ENCODE measurements at places on chromosomes 4 and X.

GRCh38 chr4:23887989-23888388, 1.9 kb downstream of the PPARGC1A start:
- no peak for DNase-seq

GRCh38 chr4:144316869-144317268, 176.4 kb upstream of the GYPA start:
- no peak for DNase-seq

GRCh38 chr4:38921151-38921550, 53.5 kb downstream of the FAM114A1 start:
- DNase-seq: no peak

GRCh38 chrX:108439961-108440696, 491 bp downstream of the COL4A5 start:
- no peak for DNase-seq

DNA sequence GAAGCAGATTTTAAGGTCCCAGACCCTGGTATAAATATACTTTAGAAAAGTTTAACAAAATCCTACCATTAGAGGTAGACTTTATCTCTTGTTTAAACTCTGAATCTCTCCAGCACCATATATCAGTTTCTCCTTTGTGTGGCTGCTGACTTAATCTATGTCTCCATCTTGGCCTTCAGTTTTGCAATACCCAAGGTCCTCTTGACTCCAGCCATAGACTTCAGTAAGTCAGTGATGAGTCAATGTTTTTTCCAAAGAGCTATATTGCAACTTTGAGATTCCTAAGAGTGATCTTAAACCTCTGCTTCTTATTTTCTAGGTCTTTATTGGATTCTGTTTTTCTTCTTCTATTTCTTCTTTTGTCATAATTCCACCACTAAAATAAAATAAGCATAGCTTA, 50.8 kb upstream of the ADGRL3 start:
- no peak for DNase-seq

- DNase-seq: no peak
These were observed 165.3 kb upstream of the RPS6KA3 start for GRCh38 chrX:20432048-20432447.

- DNase-seq: no peak
These were observed 25.5 kb upstream of the LRCH2 start for GRCh38 chrX:115259238-115259875.

- DNase-seq: no peak
These were observed 6.7 kb upstream of the WAS start for GRCh38 chrX:48676893-48677270.

GRCh38 chrX:13487731-13488505, 81.5 kb upstream of the EGFL6 start:
- DNase-seq: no peak

GRCh38 chr4:21790438-21791029, 158.0 kb downstream of the KCNIP4 start:
- DNase-seq: no peak

- DNase-seq: no peak
These were observed 50.4 kb downstream of the PHKA1 start for GRCh38 chrX:72663737-72664136.

DNA sequence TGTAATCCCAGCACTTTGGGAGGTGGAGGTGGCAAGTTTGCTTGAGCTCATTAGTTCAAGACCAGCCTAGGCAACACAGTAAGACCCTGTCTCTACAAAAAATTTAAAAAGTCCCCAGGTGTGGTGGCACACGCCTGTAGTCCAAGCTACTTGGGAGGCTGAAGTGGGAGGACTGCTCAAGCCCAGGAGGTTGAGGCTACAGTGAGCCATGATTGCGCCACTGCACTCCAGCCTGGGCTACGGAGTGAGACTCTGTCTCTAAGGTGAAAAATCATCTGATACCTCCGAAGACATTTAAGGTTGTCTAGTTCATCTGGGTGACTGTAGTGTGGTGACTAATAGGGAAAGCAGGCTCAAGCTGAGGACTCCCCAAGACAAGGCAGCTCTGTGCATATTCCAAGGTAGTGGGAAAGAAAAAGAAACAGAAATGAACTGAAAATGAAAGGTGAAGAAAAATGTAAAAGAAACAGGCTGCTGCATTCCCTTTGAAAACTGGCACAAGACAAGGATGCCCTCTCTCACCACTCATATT, 23.3 kb downstream of the FRYL start:
- DNase-seq: no peak

- no peak for DNase-seq
These were observed 908.9 kb upstream of the LCORL start for GRCh38 chr4:18930487-18930886.

DNA sequence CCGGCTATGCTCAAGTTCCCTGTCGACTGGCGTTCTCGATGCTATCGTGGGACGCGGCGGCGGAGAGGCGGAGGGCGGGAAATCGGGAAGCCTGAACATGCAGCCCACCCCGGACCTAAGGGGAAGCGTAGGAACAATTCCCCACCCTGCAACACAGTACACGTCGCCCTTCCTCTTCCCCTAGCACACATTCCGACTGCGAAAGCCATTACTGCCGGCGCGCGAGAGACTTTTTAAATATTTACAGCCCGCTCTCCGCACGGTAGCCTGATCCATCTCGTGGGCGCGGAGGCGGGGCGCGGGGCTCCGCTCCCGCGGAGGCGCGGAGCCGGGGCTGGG, 48.1 kb upstream of the BCOR start:
- no peak for DNase-seq

GRCh38 chr4:3830774-3831528, 64.8 kb downstream of the ADRA2C start:
- no peak for DNase-seq

DNA sequence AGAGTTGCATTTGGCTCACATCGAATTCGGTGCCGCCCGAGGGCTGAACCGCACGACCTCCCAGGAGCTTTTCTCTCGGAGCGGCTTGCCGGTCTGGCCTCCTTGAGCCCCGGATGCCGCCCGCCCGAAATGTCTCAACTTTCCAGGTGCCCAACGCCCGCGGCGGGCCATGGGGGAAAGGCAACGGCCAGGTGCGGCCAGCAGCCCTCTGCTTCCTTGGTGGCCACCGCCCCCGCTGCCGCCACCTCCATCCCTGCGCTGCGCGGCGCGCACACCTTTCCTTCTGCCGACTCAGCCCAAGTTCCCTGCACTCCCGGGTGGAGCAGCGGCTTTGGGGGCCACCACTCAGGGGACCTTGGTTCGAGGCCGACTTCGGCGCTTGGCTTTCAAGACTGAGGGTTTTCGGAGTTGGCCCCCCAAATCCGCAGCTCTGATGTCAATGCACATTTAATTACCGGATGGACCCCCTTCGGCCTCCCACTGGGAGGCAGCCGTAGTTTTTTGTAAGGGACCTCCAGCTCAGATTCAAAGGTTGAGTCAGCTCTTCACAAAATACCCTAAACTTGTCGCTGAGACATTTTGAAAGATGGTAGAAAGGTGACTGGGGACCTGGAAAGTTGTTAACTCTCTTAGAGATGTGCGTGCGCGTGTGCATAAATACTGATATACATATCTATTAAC, 1.1 kb downstream of the AFF2 start:
- DNase-seq: no peak

GRCh38 chr4:170007113-170007512, 19.1 kb downstream of the MFAP3L start:
- DNase-seq: no peak

DNA sequence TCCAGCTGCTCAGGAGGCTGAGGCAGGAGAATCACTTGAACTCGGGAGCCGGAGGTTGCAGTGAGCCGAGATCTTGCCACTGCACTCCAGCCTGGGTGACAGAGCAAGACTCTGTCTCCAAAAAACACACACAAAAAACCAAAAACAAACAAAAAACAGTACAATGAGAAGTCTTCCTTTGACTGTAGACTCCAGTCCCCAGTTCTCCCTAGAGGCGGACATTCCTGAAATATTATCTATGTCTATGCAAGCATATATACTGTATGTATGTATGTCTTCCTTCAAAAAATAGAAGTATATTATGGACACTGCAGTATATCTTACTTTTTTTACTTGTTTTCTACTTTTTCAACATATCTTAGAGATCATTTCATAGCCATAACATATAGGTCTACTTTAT, 10.2 kb upstream of the FGF2 start:
- DNase-seq: no peak

- no peak for DNase-seq
These were observed 14.3 kb downstream of the FGFR3 start for GRCh38 chr4:1807332-1807777.

DNA sequence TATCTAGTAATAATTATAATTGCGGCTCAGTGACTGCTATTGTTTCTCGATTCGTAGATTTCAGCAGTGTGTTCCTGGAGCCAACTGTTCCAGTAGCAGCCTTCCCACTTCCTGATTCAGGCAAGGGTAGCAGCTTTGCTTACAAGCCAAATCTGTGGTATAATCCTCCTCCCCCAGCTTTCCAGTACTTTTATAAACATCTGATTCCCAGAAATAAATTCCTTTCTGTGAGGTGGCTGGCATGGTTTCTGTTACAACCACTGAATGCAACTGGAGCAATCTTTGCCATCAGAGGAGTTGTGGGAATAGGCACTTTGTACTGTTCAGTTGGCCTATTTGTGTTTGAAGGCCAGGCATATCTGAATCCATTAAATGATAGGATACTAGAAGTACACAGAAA, 80.0 kb downstream of the GLRA3 start:
- no peak for DNase-seq

GRCh38 chr4:337932-338758, 531 bp downstream of the ZNF141 start:
- no peak for DNase-seq

DNA sequence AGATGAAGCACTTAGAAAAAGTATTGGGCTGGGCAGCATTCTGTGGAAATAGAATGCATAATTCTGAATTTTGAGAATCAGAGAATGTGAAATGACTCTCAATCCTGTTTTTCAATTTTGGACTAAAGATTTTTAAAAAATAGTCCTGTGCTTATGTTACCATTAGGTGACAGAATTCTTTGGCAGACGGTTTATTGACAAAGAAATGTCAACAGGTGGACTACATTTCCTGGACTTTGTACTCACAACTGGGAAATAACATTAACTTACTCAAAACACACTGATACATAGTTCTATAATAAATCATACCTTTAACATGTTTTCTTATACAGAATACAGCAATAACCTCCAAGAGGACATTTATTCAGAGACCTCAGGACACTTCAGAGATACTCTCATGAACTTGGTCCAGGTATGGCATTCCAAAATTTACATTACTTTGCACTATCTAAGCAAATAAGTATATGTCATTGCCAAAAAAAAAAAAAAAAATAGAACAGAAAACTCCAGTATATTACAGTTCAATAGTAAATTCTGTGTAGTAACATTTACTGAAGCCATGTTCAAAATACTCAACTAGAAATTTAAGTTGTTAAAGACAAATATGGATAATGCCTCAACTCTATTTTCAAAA, 72.7 kb downstream of the ANXA10 start:
- no peak for DNase-seq

DNA sequence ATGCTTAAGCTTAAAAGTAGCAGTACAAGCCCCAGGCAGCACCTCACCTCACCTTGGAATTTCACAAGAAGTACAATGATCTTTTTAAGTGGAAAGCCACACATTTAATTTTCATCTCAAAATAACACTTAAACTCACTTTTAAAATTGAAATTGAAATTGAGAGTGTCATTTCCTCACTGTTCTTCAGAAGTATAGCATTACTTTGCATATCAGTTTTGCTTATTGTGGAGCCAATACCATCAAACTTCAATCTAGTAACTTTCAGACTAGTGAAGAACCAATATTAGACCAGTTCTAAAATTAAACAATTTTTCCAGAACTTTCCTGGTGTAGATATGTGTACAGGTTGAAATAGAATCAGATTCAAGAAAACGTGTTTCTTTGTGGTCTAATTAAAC, 242.4 kb downstream of the NDST4 start:
- DNase-seq: no peak

DNA sequence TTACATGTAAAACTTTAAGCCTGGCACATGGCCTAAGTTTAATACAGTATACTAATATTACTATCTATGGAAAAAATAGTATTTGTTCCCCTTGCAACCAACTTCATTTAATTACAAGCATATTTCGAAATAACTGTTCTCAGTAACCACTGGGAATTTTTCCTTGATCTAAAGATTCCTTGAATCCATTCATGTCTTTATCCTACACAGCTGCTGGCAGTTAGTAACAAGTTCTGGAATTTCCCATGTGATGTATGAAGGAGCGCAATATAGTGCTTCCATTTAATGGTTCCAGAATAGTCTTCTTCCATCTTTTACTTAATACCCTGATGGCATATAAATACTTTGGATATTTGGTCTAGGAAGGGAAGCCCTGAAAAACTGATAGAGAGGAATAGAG, 136.5 kb downstream of the AASDH start:
- DNase-seq: no peak

GRCh38 chr4:149727663-149728062, 88.0 kb downstream of the IQCM start:
- no peak for DNase-seq

- DNase-seq: no peak
These were observed 16.5 kb downstream of the TBC1D14 start for GRCh38 chr4:6926081-6926480.

DNA sequence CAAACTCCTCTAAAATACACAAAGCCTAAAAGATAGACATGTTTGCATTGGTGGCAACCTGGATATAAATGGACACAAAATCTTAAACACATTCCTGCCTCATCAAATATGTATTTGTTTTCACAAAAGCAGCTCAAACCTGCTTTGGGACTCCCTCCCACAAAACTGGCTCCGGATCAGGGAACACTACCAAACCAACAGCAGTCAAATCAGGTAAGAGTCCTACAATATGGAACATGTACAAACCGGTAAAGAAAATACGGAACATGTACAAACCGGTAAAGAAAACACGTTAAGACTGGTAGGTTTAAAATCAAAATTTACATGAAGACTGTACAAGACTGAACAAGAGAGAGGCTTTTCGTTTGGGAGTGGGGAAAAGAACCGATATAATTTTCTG, 4.3 kb downstream of the AMTN start:
- DNase-seq: no peak

- no peak for DNase-seq
These were observed 6.2 kb downstream of the GAK start for GRCh38 chr4:925771-926500.

GRCh38 chr4:55795341-55795740, 24.2 kb upstream of the EXOC1L start:
- no peak for DNase-seq

GRCh38 chrX:24282381-24283126, 31.3 kb downstream of the SUPT20HL2 start:
- no peak for DNase-seq

GRCh38 chrX:39073131-39073530, 271.9 kb downstream of the MID1IP1 start:
- no peak for DNase-seq

GRCh38 chr4:151629097-151629783, 131.6 kb downstream of the GATB start:
- no peak for DNase-seq

All from GM12891 (cell line).